ENCODE measurements at places on chromosomes 7 and 10.

DNA sequence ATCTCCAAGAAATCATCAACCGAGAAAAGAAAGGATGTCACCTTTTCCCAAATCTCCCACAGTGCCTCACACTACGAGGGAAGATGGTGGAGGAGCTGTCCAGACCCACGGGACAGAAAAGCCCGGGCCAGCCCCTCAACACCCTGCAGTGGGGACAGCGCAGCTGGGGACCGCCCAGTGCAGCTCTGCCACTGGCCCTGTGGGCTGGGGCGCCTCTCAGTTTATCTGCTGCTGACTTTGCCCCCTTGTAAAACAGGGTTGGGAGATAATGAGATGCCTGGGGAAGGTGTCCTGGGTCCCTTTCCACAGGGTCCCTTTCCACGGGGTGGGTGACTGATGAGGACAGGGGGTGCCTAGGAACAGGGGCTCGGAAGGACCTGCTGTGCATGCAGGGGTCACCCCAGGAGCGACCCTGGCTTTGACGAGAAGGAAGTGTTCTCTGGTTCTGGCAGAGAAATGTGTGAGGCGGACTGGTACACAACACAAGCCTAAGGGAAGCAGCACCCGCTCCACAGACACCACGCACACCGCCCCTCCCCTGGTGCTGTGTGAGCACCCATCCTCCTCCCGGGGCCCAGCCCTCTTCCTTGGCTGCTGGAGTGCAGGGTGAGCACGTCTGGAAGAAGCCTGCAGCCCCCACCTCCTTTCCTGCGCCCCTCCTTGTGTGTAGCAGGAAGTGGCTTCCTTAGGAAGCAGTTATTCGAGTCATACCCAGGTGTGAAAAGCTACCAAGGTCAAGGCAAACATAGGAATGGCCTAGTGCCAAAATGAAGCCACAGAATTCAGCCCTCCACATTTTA lies 339.9 kb downstream of the DNAJB6 start:
- DNase-seq, result no peak

GRCh38 chr10:71331736-71332135 lies 12.7 kb downstream of the SLC29A3 start:
- no peak for DNase-seq

GRCh38 chr10:3067118-3067858 lies at the start of gene PFKP:
Gene PFKP, plus strand, starts transcription at chr10:3067548. Its CDS starts 48 bp downstream, at chr10:3067596.
- peak; percentile 34 for DNase-seq

DNA sequence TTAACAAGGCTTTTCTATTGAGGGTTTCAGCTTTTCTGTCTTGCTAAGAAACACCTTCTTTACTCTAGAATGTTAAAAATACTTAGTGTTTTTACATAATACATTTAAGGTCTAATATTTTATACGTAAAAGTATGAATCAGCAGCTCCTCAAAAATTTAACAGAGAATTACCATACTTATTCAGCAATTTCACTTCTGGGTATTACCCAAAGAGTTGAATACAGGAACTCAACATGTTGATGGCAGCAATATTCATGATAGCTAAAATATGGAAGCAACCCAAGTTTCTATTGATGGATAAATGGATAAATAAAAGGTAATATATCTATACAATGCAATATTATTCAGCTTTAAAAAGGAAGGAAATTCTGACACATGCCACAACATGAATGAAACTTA lies 9.7 kb upstream of the OR13A1 start:
- no peak for DNase-seq

DNA sequence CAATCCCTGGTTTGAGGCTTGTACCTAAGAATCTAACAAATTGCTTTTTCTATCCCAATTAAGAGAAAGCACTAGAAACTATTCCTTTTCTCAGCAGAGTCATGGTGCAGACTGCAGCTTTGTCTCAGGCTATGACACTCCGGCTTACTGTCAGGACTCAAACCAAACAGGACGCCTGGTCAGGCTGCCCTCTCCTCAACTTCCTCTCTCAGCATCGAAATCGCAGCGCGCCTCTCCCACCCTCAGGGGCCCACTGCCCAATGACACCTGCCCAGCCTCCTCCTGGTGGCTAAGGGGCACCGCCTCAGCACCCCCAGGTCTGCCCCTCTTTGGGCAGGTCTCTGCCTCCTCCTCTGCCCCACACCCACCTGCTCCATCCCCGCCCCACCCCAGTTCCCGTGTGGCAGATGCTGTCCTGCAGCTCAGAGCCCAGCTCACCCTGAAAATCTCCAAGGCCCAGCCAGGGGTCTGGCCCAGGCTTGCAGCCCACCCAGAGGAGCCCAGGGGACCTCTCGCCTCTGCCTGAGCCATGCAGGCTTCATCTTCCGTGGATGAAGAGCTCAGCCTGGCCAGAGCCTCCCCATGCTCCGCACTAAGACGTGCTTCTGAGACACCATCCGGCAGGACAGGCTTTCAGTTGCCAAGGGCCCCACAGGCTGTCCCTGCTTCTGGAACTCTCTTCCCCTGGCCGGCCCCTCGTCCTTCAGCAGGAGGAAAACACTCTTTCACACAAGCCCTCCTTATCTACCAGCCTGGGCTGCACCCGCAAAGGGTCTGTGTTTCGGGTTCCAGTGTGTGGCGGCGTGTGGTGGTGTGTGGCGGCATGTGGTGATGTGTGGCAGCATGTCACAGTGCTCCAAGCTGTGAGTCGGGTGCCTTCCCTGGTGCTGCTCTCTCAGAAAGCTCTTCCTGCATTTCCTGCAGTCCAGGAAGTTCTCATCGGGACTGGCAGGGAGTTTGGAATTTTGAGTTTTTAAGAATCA lies 16.4 kb upstream of the PTPRN2 start:
- no peak for DNase-seq

DNA sequence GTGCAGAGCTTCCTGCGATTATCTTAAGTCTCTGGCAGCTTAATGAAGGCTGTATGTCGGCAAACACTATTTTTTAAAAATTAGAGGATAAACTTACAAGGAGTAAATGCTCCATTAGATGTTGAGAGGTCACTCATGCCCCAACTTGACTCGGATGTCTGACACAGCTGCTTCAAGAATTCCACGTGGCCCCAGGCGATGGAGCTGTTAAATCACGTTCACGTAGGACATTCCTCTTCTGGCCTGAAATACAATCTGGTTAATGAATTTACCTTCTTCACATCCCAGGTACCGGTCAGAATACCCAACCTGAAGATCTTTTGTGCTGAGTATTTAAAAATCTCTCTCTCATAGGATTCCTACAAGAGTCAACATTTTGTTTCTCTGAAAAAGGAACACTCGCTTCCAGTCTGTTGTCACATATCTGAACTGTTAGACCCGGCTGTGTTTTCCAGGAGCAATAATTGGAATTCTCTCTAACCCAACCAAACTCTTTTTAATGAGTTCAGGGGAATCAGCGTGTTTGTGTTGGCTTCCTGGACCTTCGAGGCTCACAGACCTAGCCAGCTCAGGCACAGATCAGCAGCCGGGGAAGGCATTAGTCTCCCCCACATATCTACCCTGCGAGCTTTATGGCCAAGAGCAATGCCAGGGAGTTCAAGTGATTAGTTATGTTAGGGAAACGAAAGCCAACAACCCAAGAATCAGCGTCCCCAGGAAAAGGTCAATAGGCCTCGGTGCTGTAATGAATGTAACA lies 284.9 kb downstream of the FGFR2 start:
- no peak for DNase-seq

GRCh38 chr7:2468227-2468626 lies 8.0 kb downstream of the GRIFIN start:
- no peak for DNase-seq

- peak; percentile 56 for DNase-seq
These were observed 50.8 kb downstream of the ZRANB1 start for GRCh38 chr10:124992462-124993344.

Data from suppressor macrophage (primary cell).